ENCODE measurements at places on chromosomes 11 and 22. TPM values are rescaled to one million over a fixed set of nuclear protein-coding genes. Genes with fewer than 3 reads are reported as not detected.

Gene FGF4
- not detected for total RNA-seq

Gene NOX4
- total RNA-seq: 16.6 TPM

Gene TRABD
- total RNA-seq: 50.9 TPM

Gene MUC6
- total RNA-seq: not detected

Gene OR6Q1
- total RNA-seq: not detected

Gene TRIM49
- total RNA-seq: not detected

Gene OR10A6
- not detected for total RNA-seq

Gene OR10A2
- not detected for total RNA-seq

Gene CABP4
- not detected for total RNA-seq

Gene ENDOD1
- total RNA-seq: 38.8 TPM

Gene FGF19
- total RNA-seq: not detected

Gene MIAT
- 0.10 TPM for total RNA-seq
